Smooth muscle cell of the coronary artery (primary cell): ENCODE measurements at places on chromosomes 3 and 15. TPM values are rescaled to one million over a fixed set of nuclear protein-coding genes. Genes with fewer than 3 reads are reported as not detected.

Gene ARMC8
- 34.0 and 45.3 TPM in 2 replicates for total RNA-seq

Gene NKTR
- total RNA-seq = 26.0 and 36.5 TPM in 2 replicates

Gene SH2D7
- total RNA-seq = not detected in 2 replicates

Gene TMEM45A
- total RNA-seq = 48.6 and 56.3 TPM in 2 replicates

Gene C3orf49
- not detected in 2 replicates for total RNA-seq

Gene LEKR1
- 0.38 and 0.47 TPM in 2 replicates for total RNA-seq
